LHCN-M2 (cell line): ENCODE measurements at places on chromosomes 16 and 17. TPM values are rescaled to one million over a fixed set of nuclear protein-coding genes. Genes with fewer than 3 reads are reported as not detected.

STH gene
- total RNA-seq: not detected in 2 replicates

NHLRC4 gene
- total RNA-seq: 0.11 TPM in 1 of 2 replicates, not detected in the other

PLLP gene
- not detected in 2 replicates for total RNA-seq

TBC1D3K gene
- total RNA-seq: not detected in 2 replicates

GAS2L2 gene
- total RNA-seq: not detected in 2 replicates

PIK3R5 gene
- total RNA-seq: not detected in 2 replicates

TBC1D3E gene
- total RNA-seq: not detected in 2 replicates

TNP2 gene
- not detected in 2 replicates for total RNA-seq

MRPL12 gene
- total RNA-seq: 23.4 and 31.3 TPM in 2 replicates

EMP2 gene
- total RNA-seq: 56.7 and 61.8 TPM in 2 replicates

NOG gene
- 196 and 274 TPM in 2 replicates for total RNA-seq

HSD17B2 gene
- total RNA-seq: 3.0 and 6.5 TPM in 2 replicates

TM4SF5 gene
- not detected in 2 replicates for total RNA-seq

UQCRC2 gene
- 118 and 134 TPM in 2 replicates for total RNA-seq

ABCA8 gene
- total RNA-seq: not detected in 2 replicates

TPSG1 gene
- total RNA-seq: not detected in 2 replicates

GNPTG gene
- 46.4 and 54.4 TPM in 2 replicates for total RNA-seq

PMFBP1 gene
- 0.06 and 0.11 TPM in 2 replicates for total RNA-seq

CCDC102A gene
- 7.7 and 9.9 TPM in 2 replicates for total RNA-seq

FOXN1 gene
- not detected in 2 replicates for total RNA-seq

KCNH6 gene
- total RNA-seq: not detected in 2 replicates

CACNG5 gene
- total RNA-seq: not detected in 2 replicates

TBC1D3C gene
- 0.51 and 0.69 TPM in 2 replicates for total RNA-seq

TTLL6 gene
- not detected in 2 replicates for total RNA-seq

CLEC19A gene
- not detected in 2 replicates for total RNA-seq

SIRT7 gene
- 17.3 and 20.0 TPM in 2 replicates for total RNA-seq

CACNA1H gene
- total RNA-seq: not detected in 2 replicates

EFCAB5 gene
- total RNA-seq: 0.06 TPM in 2 replicates

GUCY2D gene
- total RNA-seq: not detected in 2 replicates

C16orf54 gene
- not detected in 2 replicates for total RNA-seq

CLEC18B gene
- 0.38 TPM in 1 of 2 replicates, not detected in the other for total RNA-seq

ANKS3 gene
- 14.4 and 17.9 TPM in 2 replicates for total RNA-seq

KRT12 gene
- not detected in 2 replicates for total RNA-seq

IGFBP4 gene
- 47.5 and 55.3 TPM in 2 replicates for total RNA-seq

CDRT15 gene
- total RNA-seq: not detected in 2 replicates

HBA2 gene
- total RNA-seq: 0.77 TPM in 1 of 2 replicates, not detected in the other

NPIPB9 gene
- total RNA-seq: 0.46 TPM in 1 of 2 replicates, not detected in the other

CD7 gene
- 0.92 and 1.6 TPM in 2 replicates for total RNA-seq

GINS3 gene
- total RNA-seq: 15.5 and 15.8 TPM in 2 replicates

CORO6 gene
- total RNA-seq: 22.1 and 41.6 TPM in 2 replicates
